NCI-H526 treated with DMSO at 0.1 percent for 48 hours (cell line): ENCODE measurements at places on chromosomes 2 and 18.

DNA sequence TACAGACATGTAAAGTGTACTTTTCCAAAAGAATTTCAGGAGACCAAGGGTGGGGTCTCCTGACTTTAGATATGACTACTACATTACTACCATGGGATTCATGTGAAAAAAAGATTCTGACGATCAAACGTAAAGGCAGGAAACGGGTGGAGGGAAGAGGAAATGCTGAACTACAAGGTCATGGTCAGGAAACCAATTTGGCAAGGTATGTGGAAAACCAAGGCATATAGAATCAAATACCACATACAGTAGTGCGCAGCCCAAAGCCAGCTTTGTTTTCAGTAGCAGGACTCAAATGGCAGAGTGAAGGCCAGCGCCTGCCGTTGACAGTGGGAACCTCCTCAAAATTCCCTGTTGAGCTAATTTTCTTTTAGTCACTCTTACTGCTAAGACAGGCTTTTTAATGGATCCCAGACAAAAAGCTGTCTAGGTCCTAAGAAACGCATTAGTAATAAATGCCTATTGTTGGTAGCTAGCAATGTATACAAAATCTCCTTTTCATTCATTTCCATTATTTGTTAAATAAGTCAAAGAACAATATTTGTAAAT lies 57.6 kb upstream of the SERTAD2 start:
- no peak for DNase-seq

GRCh38 chr2:227759411-227760118 lies 13.9 kb downstream of the SCYGR8 start:
- DNase-seq, result no peak

- DNase-seq, result no peak
These were observed 1.8 kb downstream of the EVX2 start for GRCh38 chr2:176081837-176082524.

DNA sequence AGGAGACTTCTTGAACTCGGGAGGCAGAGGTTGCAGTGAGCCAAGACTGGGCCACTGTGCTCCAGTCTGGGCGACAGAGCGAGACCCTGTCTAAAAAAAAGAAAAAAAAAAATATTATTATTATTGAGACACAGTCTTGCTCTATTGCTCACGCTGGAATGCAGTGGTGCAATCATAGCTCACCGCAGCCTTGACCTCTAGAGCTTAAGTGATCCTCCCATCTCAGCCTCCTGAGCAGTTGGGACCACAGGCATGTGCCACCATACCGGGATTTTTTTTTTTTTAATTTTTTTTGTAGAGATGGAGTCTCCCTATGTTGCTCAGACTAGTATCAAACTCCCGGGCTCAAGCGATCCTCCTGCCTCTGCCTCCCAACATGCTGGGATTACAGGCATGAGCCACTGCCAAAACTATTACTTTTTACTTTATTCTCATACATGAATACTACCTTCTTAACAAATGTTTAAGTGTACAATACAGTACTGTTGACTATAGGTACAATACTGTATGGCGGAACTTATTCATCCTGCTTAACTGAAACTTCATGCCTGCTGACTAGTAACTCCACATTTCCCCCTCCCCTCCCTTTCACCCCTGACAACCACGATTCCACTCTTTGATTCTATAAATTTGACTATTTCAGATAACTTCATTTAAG lies 15.5 kb downstream of the FBXO11 start:
- no peak for DNase-seq
